Left hindlimb (tissue), 1 donor: ENCODE measurements at places on chromosomes 4 and X.

DNA sequence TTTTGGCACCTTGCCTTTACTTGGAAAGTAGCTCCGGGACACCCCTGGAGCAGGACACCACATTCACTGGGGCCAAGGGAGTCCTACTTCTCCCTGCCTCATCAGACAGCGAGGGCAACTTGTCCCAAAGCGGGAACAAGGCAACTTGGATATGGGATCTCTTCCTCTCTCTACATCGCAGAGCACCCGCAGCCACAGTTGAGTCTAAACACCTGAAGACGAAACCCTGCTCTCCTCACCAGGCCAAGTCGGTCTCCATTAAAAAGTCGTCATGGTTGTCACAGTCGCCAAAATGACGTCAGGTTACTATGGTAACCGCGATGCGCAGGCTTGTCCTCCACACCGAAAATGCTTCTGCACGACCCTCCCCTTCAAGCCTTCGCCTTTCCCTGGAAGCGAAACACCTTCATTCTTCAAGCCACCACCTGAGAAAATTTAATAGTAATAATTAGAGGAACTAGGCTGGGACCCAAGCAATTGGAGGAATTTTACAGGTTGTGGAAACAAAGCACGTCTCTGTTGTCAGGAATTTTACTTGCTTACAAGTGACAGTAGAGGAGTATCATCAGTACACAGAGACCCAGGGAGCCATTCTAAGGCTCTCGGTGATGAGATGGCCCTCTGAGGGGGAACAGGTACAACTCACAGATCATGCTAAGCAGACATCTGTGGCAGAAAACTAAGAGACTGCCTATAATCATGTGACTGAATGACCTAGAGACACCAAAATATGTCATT, 30.5 kb upstream of the TCEAL4 start:
- DNase-seq = peak; percentile 78

DNA sequence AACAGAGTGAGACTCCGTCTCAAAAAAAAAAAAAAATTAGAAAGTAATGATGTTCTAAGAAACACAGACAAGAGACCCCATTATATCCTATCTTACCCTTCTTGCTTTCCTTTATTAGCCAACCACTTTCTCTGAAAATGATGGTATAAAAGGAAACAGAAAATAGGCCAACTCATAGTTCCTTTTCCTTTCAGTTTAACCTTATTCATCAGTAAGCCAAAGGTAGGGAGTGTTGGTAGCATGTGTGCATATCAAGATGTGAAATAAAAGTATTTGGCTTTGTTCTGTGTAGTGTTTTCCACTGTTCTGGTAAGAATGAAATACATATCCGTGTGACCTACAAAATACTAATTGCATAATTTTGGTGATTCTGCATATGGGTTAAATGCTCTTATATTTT, 266.6 kb downstream of the ZNF674 start:
- no peak for DNase-seq

DNA sequence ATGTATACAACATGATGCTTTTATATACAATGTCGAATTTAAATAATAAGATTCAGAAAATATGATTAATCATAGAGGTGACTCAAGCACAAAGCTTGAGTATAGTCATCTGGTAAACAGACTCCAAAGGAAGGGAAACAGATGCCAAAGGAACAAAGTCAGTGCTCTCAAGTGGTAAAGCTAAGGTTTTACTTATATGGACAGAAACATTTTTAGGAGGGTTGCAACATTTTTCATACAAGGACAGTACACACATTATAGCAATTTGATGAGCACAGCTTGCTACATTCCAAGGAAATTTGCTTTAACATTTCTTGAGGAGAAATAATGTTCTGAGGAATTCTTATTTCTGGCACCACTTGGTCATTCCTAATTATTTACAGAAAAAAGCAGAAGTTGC, 333.4 kb upstream of the AADAT start:
- DNase-seq = no peak

- no peak for DNase-seq
These were observed 167.6 kb upstream of the ARSJ start for GRCh38 chr4:114146947-114147618.

DNA sequence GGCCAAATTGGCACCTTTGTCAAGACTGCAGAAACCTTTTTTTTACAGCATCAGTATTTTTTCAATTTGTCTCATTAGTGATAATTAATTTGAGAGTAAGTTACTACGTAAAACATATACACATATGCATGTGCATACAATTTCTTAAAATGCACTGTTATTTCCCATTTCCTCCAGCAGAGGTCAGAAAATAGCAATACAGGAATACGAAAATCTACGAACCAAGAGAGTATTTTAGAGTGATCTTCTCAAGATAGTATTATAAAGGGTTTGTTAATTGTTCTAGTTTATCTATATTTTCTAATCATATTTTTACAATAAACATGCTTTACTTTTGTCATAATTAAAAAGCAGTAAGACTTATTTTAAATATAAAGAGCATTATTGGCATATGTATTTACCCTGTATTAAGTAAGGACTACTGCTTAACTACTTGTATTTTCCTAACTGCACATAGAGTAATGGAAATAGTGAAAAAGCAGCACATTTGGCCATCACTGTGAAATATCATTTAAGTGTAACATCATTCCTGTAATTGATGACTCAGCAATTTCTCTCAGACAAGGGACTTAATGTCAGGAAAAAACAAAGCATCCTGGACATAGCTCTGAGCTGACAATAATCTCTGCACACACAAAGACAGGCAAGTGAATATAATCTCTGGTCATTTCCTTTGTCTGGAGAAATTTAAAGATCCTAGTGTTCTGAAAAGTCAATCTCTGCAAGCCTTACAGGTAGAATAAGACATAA, 45.6 kb downstream of the MAOB start:
- no peak for DNase-seq

DNA sequence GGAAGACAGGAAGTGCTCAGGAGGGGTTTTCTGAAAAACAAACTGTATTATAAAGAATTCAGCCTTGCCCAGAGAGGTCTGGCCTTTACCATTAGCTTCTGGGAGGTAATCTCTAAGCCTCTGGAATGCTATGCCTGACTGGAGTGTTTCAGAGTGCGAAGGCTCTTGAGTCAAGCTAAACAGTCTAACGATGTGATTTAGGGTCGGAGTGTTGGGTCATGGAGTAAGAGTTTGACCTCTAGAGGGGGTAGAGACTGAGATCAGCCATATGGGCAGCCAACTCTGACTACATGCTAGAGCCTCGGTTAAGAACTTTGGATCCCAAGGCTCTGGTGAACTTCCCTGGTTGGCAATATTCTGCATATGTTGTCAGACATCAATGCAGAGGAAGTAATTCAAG, 15.0 kb downstream of the BOD1L1 start:
- no peak for DNase-seq

GRCh38 chrX:7263961-7264360, 116.0 kb upstream of the PUDP start:
- DNase-seq = no peak

GRCh38 chr4:52201715-52202114, 150.6 kb downstream of the SPATA18 start:
- DNase-seq = no peak

GRCh38 chrX:6506444-6506843, 28.5 kb downstream of the VCX3A start:
- no peak for DNase-seq

GRCh38 chrX:12949205-12949926, 25.5 kb upstream of the TMSB4X start:
- no peak for DNase-seq

- DNase-seq = no peak
These were observed 12.9 kb downstream of the GPRIN3 start for GRCh38 chr4:89294573-89295269.

GRCh38 chr4:97643179-97643578, 500.1 kb downstream of the STPG2 start:
- DNase-seq = no peak
